ENCODE measurements at places on chromosomes 2 and 18.

DNA sequence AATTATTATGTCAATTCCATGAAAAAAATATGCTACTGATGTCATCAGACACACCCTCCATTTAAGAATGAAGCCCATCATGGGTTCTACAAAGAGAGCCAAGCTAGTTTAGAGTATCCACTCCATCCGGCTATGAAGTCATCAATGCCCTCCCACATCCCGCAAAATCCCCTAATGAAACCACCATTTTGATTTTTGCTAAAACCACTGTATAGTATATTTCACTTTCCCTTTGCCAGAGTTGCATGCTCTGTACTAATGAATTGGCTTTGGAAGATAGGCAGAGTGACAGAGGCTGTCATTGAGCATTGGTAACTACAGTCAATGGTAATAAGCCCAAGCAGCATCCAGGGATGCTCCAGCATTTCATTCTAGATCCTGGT, 118.6 kb downstream of the ANKRD44 start:
- no peak for DNase-seq

DNA sequence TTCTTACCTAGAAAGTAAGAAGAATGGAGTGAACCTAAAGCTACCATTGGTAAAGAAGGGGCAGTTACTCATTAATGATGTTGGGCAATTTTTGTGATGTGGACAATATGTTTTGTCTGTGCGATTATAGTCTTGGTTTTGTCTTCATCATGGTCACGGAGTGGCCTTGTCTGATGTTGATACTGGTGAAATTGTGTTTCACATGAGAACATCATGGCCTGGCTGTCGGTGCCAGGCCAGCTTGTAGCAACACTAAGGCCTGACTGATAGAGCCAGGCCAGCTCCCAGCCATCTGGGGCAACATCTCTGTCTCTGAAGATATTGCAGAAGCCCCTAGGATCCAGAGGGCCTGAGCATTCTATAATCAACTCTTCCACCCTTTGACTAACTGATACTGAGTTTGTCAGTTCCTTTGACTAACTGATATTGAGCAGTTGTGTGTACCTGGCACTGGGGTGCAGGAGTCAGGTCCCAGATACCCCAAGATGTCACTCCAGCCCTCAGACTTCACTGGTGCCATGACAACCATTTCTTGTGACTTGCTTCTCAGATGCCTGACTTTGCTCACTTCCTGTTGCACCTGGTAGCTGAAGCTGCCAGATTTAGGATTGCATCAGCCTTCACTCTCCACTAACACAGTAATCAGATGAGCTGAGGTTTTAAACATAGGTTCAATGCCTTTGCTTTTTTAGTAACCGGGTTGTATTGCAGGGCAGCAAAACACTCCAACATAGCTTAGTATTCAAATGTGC, 62.5 kb downstream of the RPIA start:
- DNase-seq, result peak; percentile 35

GRCh38 chr18:54357082-54357659, 487 bp downstream of the STARD6 start:
- no peak for DNase-seq

DNA sequence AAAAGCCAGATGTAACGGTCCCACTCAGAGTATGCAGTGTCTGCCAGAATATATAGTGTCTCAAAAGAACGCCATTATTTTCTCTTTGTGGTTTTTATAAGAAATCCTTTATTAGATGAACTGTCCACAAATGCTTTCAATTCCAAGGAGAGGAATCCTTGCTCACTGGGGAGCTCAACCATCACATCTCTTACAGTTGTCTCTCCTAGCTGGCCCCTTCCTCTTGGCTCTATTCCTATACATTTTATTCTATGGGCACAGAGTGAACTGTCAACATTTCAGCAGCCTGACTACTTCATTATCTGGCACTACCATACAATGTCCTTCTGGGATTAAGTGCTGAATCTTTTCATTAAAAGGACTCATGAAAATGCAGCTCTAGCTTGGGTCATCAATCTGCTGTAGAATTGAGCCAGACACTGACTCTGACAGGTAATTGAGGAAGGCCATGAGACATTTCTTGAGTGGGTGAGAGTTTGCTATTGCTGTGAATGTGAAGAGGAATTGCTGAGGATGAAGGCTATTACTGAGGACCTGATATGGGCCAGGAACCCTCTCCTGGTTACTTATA, 96.5 kb upstream of the THOC1 start:
- DNase-seq, result peak; percentile 52

DNA sequence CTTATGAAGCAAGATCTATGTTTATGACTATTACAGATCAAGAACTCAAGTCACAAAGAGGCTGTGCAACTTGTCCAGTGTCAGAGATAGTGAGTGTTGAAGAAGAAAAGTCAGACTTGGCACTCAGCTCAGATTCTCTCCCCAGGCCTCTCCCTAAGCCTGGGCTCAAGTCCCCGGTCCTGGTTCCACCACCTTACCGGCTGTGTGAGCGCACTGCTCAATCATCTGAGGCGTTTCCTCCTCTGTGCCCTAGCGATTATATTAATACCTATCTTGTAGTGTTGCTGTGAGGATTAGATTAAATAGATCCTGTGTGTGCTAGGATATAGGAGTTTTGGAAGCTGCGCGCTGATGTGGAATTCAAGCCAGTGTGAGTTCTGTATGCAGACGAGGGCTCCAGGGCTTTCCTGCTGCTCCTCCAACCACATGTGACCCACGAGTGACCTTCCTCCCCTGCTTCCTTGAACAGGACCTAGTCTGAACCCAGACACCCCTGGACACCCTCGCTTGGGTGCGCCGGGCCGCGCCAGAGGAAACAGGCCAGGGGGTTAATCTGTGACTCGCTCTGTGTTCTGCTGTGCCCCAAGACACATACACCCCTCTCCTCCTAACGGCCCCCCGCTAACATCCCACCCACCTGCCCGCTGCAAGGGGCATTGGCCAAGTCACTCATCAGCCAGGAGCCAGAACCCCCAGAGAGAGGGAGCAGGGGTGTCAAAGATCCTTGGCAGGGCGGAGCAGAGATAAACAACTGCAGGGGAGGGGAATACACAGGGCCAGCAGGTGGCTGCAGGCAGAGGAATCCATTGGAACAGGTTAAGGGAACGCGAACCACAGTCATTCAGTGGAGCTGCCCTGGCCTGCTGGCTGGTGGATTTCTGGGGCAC, 38.3 kb downstream of the TNS1 start:
- DNase-seq, result peak; percentile 54

DNA sequence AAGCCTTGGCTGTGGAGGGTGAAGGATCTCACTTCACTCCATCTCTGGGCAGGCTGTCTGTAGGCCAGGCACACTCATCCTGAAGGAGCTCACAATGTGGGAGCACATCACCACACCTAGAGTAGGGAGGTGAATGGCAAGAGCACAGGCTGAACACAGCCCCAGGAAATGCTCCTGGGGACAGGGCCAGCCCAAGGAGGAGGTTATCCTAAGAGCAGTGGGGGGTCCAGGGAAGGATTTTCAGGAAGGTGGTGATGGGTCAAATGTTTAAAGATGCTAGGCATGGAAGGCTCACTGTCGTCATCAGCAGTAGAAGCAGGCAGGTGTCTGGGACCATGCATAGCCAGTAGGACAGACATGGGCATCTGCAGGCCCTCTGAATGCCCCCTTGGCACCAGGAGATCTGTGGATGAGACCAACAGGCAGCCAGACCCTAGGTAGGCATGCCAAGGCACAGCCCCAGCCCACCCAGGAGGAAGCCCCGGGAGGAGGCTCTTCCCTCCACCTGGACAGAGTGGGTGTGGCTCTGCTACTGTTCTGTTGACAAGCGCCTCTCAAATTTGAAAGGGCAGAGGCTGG, 91.7 kb upstream of the RAB6C start:
- no peak for DNase-seq

GRCh38 chr2:173874003-173874893, 90.9 kb downstream of the SP3 start:
- DNase-seq, result no peak

DNA sequence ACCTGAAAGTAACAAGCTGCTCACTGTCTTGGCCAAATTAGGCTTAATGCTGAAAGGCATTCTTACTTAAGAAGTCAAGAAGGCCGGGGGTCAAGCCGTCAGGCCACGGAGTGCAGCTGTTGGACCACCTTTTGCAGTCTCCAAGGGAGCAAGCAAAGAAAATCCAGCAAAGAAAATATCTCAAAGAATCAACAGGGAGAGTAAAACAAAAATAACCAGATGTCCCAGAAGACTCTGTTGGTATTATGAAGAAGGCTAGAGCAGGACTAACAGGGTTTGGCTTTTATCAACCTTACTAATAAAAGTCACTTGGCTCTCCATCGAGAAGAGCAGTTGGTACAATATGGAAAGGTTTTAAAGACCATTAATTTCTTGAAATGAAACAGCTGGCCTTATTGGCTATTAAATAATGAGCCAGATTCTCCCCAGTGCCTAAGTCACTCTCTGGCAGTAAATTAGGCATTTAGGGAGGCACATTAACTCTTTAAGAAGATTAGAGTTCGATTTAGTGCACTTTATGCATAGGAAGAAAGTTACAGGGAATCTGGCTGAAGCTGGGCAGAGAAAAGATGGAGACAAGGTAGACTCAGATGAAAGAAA, 110.8 kb upstream of the NRP2 start:
- DNase-seq, result no peak

DNA sequence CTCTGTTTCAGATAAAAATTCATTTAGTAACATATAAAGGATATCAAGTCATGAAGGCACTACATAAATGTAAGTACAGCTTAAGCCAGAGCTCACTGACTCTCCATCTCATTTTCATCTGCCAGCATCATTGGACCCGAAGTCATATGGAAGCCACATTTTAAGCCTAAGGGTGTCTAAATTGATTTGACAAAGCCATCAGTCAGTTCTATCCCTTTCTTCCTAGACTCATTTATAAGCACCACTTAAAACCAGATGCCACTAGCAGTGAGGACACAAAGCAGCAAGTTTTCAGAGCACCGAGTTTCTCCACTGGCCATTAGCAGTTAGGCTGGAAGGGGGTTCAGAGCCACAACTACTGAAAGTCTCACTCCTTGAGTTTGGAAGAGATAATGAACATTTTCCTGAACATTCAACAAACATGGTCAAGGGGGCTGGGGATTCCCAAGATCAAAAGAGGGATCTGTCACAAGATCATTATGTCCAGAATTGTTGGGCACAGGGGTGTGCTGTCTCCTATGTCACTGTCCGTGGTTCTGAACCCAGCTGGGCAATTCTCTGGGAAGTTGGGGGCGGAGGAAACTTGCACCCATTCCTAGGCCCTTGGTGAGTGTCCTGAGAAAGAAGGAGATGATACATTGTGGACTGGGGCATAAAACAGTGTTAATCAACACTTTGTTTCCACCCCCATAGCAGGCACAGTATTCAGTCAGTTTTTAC, 158.5 kb upstream of the LMAN1 start:
- DNase-seq, result peak; percentile 49

- DNase-seq, result no peak
Observed at GRCh38 chr18:45838302-45839070, 13.0 kb downstream of the SIGLEC15 start.

GRCh38 chr18:28189400-28190239, 12.7 kb upstream of the CDH2 start:
- DNase-seq, result peak; percentile 7

DNA sequence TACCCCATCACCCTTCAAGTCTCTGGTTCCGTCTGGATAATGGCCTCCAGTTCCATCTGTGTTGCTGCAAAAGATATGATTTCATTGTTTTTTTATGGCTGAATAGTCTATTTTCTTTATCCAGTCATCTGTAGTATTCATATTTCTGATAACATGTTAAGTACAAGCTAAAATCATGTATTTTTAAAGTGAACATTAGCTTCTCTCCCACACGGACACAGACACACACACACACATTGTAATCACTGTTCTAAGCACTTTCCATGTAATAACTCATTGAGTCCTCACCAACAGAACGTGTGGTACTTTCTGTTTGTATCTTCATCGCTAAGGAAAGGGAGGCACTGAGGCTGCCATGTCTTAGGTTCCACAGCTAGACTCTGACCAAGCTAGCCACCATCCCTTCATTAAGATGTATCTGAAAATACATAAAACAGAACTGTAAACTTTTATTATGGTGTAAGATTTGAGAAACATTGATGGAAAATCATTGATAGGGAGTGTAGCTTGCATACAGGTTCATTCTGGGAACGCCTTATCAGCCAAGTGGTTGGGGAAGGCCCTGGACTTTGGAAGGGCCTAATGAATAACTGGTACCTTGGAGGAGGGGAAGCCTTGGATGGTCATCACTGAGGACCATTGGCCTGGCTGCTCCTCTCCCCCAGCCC, 8.1 kb downstream of the NCK2 start:
- no peak for DNase-seq

DNA sequence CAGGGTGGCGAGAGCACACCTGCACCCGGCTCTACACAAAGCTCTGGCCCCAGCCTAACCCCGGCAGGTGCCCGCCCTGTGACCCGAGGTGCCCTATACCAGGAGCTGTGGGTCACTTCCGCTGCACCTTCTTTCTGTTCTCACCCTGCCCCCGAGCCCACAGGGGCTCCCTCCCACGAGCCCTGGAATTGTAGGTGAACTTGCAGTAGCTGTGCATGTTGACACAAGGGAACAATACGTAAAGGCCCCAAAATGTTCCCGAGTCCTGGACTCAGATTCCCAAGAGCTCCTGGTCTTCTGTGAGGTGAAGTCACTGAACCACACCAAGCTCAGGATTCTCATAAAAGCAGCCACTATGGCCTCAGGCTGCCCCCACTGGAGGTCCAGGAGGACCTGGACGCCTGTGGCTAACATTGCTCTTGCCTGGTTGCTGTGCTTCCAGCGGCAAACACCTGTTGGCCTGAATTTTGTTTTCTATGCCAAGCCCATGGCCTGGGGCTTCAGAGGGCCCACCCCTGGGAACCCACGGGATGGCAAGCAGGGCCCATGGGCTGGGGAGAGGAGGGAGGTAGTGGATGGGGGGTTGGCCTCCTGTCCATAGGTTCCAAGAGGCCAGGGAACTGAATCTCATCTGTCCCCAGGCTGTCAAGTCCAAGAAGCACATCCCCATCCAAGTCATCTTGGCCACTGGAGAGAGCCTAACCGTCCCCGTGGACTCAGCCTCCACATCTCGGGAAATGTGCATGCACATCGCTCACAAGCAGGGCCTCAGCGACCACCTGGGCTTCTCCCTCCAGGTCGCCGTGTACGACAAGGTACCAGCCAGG, 23.2 kb upstream of the GPR17 start:
- DNase-seq, result no peak

- peak; percentile 97 for DNase-seq
Observed at GRCh38 chr2:191304939-191305875, 60.0 kb downstream of the MYO1B start.

GRCh38 chr2:2839393-2839781, 508.3 kb upstream of the MYT1L start:
- no peak for DNase-seq

DNA sequence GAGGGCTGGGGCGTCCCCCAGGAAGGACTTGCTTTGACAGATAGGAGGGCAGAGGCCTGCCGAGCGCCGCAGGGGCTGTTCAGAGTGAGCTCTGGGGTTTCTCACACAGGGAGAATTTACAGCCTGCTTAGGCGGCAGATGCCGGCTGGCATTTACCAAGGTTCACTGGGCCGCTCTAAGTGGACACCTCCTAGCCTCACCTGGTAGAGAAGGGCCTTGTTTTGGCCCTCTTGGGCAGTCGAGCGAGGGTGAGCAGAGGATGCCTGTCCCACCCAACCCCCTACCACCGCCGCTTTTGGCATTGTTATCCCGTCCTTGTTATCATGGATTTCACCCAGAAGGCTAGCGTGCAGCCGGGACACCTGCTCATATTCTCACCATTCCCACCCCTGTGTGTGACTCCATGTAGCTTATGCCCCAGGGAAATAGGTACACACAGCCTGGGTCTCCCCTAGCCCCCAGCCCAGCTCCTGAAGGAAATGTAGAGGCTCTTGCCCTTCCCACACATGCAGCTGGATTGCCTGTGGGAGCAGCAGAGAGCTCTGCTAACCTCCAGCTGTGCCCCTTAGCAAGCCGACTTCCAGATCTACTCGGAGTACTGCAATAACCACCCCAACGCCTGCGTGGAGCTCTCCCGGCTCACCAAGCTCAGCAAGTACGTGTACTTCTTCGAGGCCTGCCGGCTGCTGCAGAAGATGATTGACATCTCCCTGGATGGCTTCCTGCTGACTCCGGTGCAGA, 52.4 kb downstream of the FAM168B start:
- DNase-seq, result no peak

Measured in muscle of leg (tissue), 16 donors.